ENCODE measurements at places on chromosomes 1 and 21. TPM values are rescaled to one million over a fixed set of nuclear protein-coding genes. Genes with fewer than 3 reads are reported as not detected.

The OLIG2 gene
- not detected for total RNA-seq

The LIPI gene
- total RNA-seq, result not detected

The TMEM52 gene
- total RNA-seq, result 1.0 TPM

The MPZ gene
- total RNA-seq, result 0.37 TPM

The S100A5 gene
- total RNA-seq, result 0.70 TPM

Measured in A549 treated with CORT108297 at 1 μM for 4 hours (cell line).